ENCODE measurements at places on chromosomes 7 and 10.

DNA sequence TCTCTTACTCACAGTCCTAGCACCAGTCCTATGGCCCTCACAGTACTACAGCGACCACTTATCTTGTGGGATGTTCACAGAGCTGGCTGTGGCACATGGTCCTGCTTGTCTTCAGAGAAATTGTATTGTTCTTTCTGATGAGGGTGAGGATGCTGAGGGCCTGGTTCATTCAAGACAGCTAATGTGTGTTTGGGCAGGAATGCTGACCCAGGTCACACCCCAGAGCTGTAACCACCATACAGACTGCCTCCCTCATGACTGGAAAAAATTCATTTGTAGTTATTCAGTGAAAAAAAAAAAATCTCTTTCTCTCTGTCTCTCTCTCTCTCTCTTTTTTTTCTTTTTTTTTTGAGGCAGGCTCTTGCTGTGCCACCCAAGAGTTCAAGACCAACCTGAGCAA lies 83.5 kb downstream of the KLF6 start:
- DNase-seq = no peak

DNA sequence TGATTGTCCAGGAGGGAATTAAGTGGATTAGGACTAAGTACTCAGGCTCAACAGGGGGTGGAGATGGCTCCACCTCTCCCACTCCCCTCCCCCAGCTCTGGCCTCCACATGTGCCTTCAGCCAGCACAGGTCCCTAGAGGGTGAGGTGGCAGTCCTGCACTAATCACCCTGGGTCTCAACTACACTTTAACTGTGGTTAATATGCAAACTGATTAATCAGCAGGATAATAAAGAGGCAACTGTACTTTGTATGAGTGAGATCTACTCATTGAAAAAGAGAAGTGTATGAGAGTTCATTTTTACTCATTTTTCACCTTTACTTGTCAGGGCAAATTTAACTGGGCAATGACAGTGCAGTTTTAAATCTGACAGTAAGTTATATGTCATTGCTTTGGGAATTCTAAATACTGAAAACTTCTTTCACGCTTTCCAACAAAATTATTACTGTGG lies 223.8 kb upstream of the CCDC6 start:
- no peak for DNase-seq

GRCh38 chr7:68529221-68529620 lies 1069.1 kb upstream of the AUTS2 start:
- DNase-seq = no peak

DNA sequence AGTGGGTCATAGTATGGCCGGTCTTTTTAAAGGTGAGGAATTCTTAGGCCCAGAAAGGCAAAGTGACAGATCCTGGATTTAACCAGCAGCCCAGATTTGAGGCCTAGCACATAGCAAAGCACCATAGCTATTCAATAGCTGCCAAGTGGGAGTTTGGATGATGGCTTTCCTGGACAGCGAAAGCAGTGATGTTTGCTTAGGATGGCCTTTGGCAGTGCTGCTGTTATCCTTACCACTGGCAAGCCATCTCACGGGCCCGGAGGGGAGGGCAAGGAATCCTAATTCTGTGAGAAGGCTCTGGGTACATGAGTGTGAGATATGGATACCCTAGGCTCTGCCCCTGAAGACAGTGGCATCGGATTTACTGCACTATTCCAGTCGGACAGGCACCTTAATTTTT lies 50.4 kb downstream of the TCF7L2 start:
- DNase-seq = no peak

- DNase-seq = no peak
These were observed 362.0 kb upstream of the NFE2L3 start for GRCh38 chr7:25789701-25790640.

Data from anterior cingulate cortex (tissue), 58 donors.